ENCODE measurements at places on chromosomes 4 and X.

DNA sequence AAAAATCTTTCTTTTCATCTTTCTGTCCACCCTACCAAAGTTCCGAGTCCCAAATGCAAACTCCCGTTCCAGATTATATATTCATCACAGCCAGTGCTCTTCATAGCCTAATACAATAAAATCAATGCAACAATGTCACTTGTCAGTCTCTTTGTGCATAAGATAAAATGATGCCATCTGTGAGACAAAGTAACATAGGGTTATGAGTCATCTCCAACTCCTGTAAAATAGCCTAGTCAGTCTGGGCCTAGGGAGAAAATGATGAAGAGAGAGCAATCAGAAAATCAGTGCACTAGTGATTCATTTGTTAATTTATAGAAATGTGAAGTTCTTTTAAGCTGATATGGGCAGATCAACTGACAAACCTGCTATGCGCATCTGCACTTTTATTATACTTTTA is 689.1 kb upstream of the DIAPH2 start:
- DNase-seq, result no peak

DNA sequence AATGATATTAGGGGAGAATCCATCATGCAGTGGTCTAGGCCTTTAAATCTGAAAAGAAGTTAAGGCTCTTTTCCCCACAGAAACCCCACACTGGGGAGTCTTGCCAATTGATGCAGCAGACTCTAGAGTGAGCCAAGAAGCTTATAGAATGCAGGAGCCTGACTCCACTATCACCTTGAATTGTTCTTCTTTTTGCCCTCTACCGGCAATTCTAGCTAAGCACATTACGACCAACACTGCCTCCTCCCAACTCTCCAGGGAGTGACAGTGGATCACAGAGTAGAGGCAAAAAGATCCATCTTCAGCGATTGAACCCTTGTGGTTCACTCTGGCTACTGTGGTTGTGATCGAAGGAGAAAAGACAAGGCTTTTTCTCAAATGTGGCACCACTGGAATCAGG is 331.5 kb downstream of the NKX6-1 start:
- DNase-seq, result no peak

- DNase-seq, result no peak
Observed at GRCh38 chrX:153578889-153579288, 20.1 kb downstream of the CCNQ start.

DNA sequence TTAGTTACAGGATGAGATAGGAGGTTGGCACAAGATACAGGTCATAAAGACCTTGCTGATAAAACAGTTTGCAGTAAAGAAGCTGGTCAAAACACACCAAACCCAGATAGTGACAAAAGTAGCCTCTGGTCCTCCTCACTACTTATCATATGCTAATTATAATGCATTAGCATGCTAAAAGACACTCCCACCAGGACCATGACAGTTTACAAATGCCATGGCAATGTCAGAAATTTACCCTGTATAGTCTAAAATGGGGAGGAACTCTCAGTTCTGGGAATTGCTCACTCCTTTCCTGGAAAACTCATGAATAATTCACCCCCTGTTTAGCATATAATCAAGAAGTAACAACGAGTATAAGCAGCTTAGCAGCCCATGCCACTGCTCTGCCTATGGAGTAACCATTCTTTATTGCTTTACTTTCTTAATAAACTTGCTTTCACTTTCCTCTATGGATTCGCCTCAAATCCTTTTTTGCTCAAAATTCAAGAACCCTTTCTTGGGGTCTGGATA is 1254.4 kb downstream of the PCDH7 start:
- DNase-seq, result no peak

DNA sequence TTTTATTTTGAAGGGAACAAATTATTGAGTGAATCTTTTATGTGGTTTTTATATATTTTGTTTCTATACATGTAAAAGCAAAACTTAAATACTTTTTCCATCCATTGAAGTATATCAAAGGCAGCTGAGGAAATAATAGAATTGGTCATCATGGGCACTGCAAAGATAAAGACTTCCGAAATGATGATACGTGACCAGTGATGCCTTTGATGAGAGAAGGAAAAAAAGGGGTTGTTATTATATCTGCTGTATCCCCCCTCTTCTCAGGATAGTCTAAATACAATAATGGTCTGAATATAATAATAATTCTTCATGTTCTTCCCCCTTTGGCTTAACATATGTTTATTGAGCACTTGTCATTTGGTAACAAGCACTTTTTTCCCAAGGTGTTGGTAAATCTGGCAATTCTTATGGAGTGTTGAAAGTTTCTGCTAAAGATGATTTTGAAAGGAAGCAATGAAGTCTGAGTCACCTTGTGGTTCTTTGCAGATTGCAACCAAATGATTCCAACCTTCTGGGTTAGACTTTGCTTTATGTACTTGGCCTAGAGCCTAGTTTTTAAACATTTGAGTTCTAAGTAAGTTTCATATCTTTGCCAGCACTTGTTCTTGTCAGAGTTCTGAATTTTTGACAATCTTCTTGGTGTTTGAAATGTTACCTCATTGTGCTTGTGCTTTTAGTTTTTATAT is 60.8 kb downstream of the USP9X start:
- DNase-seq, result no peak

DNA sequence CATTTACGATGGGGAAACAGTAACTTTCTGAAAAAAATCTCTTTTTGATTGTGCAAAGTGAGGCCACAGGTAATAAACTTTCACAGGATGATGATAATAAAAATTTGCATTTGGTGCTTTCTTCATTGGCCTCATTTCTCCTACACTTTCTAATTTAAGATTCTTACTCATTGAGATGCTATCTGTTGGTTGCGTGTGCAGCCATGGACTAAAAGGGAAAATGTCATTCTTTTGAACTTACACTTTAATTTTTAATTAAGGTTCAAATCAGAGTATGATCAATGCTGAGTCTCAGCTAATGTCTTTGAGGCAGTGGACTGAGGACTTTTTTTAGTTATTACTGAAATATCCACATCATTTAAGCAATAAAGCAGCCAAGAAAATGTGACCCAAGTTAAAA is 87.6 kb downstream of the SEL1L3 start:
- DNase-seq, result no peak

DNA sequence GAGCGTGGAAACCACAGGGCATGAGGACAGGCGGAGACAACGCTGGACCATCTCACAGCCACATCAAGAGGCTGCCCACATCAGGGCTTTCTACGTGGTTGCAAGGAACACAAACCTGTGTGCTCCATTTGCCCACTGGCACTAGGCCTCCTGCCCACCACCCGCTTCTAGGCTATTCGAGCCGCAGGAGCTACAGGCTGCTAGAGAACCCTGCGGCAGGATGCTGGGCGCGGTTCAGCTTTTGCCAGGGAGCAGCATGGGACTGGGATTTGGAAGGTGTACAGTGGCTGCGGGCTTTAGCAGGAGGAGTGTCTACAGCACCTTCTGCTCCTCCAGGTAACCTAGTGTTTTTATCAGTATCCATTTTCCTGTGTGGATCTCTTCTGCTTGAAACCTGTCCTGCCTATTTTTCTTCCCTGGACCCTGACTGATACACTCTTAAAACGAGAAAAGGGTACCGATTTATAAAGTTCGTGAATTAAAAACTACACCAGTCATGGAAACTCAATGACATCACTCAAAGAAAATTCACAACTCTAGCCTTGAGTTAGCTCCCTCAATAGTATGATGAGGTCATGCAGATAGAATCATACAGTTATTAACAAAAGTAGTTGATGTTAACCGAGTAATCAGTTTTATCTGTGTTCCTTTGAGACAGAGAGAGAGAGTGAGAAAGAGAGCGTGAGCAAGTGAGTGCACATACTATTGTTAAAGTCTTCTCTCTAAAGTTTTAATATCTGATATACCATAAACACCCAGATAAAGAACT is 12.8 kb downstream of the NOP14 start:
- no peak for DNase-seq

GRCh38 chrX:56757327-56757726 is 28.3 kb downstream of the NBDY start:
- no peak for DNase-seq

DNA sequence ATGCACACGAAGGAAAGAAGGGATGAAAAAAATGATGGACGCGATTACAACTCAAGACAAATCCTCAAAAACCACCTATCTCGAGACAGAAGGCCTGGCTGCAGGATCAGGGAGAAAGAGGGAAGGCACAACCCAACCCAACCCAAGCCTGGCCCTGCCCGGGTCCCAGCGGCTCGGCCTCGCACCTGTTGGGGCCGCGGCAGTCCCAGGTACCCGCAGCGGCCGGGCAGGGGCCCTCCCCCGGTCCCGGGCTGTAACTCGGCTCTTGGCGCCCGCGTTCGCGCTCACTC is 464 bp downstream of the RASGEF1B start:
- DNase-seq, result no peak

GRCh38 chr4:151117371-151117962 is 18.0 kb downstream of the RPS3A start:
- peak; percentile 41 for DNase-seq

GRCh38 chrX:126064901-126065541 is 101.1 kb downstream of the DCAF12L2 start:
- DNase-seq, result no peak

GRCh38 chrX:7244405-7244804 is 96.5 kb upstream of the PUDP start:
- peak; percentile 1 for DNase-seq

- no peak for DNase-seq
Observed at GRCh38 chrX:112008724-112009123, 73.9 kb downstream of the TRPC5 start.

DNA sequence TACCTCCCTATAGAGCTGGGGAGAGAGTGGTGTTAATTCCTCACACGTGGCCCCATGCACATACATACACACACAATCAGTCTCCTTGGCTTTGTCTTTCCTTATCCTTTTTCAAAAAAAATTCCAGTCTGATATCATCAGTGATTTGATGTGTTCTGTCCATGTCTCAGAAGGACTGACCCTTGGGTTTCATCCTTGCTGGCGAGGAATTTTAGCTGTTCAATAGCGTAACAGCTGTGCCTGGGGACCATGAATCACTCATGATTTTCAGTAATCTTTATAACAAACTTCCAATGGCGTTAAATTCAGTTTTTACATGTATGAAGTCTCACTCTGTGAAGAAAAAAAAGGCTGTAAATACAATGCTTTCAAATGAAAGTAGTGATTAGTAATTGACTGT is 204.6 kb downstream of the RBMX2 start:
- DNase-seq, result no peak

DNA sequence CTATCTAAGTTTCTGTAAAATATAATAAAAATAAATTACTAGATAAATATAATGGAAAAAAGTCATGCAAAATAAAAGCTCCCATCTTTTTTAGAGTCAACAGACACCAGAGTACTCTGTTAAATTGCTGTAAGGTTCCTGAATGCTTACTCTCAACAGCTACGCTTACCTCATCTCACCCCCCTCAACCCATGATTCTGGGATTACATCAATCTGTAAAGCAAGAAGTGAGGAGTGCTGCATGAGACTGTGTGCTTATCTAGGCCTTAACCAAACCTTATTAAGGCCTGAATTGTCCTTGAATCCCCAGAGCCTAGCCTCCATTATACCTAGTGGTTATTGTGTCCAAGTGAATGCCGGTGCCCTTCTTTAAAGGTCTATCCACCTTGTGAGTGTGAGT is 735.8 kb downstream of the RPA4 start:
- no peak for DNase-seq

- DNase-seq, result no peak
Observed at GRCh38 chr4:92678292-92678691, 374.5 kb downstream of the GRID2 start.

DNA sequence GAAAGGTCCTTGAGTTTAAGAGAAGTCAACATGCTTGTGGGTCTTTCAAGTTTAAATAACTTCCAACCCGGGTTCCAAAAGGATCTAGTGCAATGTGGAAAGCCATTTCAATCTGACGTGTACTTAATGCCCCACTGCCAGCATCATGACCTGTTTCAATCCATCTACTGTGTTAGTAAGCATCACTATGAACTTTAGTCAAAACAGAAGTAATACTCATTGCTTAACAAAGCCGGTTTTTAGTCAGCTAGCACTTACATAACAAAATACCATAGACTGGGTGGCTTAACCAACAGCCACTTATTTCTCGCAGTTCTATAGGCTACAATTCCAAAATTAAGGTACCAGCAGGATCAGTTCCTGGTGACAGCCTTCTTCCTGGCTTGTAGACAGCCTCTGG is 677.5 kb downstream of the DMD start:
- no peak for DNase-seq

DNA sequence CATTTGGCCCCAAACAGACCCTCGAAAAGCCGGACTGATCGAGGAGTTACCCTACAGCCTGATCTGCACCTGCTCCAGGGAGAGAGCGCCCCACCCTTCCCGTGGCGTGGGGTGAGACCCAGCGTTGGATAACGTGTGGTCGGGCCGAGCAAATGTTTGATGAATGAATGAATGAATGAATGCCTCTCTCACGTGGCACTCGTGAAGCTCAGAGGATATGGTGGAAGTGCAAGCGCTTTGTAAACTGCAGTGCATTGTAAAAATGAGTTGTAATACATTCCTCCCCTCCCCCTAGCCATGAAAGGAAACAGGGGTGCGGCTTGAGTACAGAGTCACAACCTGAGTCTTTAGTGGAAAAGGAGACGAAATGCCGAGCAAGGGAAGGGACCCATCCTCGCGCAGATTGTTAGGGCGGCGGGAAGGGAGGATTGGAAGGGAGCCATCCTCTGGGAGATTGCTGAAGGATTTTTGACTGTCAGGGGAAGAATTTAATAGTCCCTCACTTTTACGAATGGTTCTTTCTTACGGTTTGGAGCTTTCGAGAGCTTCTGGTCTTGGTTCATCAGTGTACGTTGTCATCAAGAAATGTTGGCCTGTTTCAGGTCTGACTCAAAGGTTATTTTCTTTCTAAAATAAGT is 772 bp upstream of the FBXW7 start:
- DNase-seq, result peak; percentile 85

- no peak for DNase-seq
Observed at GRCh38 chrX:72097098-72097497, 34.6 kb downstream of the RTL5 start.

DNA sequence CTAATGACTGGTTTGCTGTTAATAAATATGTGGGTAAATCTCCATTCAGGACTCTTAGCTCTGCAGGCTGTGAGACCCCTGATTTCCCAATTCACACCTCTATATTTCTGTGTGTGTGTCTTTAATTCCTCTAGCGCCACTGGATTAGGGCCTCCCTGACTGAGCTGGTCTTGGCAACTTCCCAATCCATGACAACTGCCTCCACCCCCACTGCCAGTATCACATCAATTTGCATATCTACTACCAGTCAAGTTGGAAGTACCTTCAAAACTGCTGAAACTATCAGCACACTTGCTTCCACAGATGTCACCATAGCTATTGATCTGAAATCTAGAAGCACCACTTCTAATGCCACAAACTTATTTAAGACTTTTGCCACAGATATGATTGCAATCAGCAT is 27.6 kb downstream of the OPRPN start:
- DNase-seq, result no peak

- no peak for DNase-seq
Observed at GRCh38 chr4:75158451-75158850, 225.5 kb downstream of the PARM1 start.

GRCh38 chrX:110321670-110322069 is 3.8 kb upstream of the AMMECR1 start:
- DNase-seq, result no peak

GRCh38 chr4:188867796-188868195 is 728.6 kb downstream of the TRIML1 start:
- DNase-seq, result no peak
